HCT116 (cell line): ENCODE measurements at places on chromosomes 6 and 20. TPM values are rescaled to one million over a fixed set of nuclear protein-coding genes. Genes with fewer than 3 reads are reported as not detected.
A peak's percentile ranks its signal among the peaks of the same experiment; 100 is the strongest.

C20orf141 gene
- total RNA-seq = not detected

DNA sequence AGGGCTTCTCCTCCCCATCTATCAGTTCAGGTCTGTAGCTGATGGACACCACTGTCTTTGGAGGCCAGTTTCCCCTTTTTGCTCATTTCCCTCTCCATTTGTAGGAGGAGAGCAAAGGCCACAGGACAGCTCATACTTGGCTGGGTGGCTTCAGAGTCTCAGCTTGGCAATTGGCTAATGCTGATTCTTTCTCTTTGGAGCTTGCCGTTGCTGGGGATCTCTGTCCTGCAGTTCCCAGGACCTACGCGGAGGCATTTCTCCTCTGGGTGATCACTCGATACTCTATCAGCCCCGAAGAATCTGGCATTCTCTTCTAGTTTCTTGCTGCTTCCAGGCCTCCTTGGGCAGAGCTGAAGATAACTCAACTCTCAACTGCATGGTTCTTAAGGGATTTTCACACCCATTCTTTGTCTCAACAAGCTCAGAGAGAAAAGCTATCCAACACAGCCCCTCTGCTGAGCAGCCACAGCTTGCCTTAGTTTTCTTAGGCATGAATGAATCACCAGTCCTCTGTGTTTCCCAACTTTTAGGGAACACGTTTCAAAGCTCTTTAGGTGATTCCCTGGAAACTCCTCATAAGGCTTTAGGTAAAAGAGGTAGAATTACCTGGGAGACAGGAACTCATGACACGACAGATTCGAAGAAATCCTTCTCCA, 19.2 kb upstream of the SSR1 start:
- no peak for DNase-seq

DNA sequence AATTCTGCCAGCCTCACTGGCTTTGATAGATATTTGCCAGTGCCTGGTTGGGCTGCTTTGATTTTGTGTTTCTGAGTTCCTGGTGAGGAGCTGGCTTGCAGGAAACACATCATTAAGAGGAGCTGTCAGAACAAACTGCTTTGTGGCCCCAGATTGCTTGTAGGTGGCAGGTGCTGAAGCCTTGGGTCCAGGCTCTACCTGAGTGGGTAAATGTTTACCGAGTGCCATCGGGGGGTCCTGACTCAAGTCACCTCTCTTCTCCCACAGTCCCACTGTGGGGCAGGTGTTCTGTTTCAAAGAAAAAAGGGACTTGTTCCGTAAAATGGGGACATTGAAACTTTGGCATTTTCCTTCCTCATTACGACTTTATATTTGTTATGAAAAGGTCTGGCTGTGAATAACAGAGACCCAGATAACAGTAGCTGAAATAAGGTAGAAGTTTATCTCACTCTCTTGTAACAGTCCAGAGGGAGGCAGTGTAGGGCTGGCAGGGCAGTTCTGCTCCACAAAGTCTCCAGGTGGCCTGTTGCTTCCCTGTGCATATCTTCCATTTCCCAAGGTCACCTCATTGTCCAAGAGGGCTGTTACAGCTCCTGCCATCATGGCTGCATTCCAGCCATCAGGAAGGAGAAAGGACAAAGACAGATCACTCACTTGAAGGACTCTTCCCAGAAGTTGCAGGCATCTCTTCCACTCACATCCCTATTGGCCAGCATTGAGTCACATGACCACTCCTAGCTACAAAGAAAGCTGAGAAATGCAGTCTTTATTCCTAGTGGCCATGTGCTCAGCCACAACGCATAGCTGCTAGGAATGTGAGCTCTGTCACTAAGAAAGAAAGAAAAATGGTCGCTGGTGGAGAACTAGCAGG, 149.9 kb upstream of the KCNG1 start:
- peak; percentile 41 for DNase-seq

ADGRG6 gene
- 67.9 TPM for total RNA-seq

DNA sequence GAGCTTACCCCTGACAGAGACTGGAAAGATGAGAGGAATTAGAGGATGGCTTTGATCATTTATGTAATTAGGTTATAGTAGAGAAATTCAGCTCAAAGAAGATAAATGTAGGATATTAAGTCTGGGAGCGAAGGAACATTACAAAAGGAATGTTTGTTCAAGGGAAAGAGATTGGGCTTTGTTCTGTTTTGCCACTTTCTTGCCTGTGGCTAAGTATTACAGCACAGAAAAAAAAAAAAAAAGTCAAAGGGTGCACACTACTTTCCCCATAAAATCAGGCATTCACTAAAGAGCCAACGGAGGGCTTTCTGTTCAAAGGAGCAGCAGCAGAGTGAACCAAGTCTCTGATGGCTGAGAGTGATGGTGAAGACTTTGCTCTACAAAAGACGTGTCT, 5.0 kb upstream of the HDDC2 start:
- no peak for DNase-seq

DNA sequence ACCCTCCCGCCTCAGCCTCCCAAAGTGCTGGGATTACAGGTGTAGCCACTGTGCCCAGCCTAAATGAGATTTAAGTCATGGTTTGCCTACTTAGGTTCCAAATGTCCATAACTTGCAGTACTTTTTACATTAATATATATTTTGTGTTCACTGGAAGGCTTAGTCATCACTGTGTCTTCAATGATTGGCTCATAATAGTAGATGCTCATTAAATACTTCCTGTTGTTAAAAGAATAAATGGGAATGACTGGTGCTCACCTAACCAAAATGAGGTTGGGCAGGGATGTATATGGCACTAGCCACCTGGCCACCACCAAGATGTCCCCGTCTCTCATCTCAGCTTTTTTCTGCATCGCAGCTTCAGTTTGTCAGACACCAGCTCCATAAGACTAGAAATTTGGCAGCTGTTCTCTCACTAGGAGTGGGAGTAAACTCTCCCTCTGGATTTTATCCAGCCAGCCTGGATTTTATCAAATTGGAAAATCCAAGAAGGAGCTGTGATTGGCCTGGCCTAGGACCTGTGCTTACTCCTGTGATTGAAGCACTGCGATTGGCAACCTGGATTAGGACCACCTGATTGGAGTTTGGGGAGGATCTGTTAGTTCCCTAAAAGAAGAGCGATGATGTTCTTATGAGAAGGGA, 1.1 kb upstream of the GLO1 start:
- no peak for DNase-seq

FAM209B gene
- total RNA-seq = not detected

DNA sequence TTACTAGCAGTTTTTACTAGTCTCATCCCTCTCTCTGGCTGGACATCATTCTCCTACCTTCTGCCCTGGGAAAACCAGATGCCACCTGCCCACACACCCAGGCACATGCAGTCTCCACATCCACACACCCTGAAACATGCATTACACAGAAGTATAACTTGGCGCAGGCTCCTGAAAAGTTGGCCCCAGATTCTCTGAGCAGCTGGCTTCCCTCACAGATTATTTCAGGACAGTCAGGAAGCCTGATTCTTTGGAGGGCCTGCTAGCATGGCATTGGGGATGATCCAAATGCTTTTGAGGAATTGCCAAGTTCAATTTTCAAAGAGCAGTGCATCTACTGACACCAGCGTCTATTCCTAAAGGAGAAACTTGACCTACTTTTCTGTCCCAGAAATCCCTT, 27.8 kb upstream of the KIF16B start:
- DNase-seq = no peak
